ENCODE measurements at places on chromosomes 6 and 20. TPM values are rescaled to one million over a fixed set of nuclear protein-coding genes. Genes with fewer than 3 reads are reported as not detected.

The CD109 gene
- 3.3 TPM for total RNA-seq

The NRN1 gene
- not detected for total RNA-seq

The SAMD5 gene
- total RNA-seq, result 0.29 TPM

The PRDM1 gene
- total RNA-seq, result 2.3 TPM

The ADGB gene
- not detected for total RNA-seq

The SLA2 gene
- 0.13 TPM for total RNA-seq

The SNX9 gene
- 31.3 TPM for total RNA-seq

The FARS2 gene
- total RNA-seq, result 8.5 TPM

The ELOVL4 gene
- 10.1 TPM for total RNA-seq

The OOEP gene
- not detected for total RNA-seq

The TRIM40 gene
- total RNA-seq, result not detected

The LY6G6F gene
- not detected for total RNA-seq

The SEL1L2 gene
- total RNA-seq, result not detected

The ARMC2 gene
- total RNA-seq, result 3.9 TPM

The BMP5 gene
- not detected for total RNA-seq

The HTR1B gene
- total RNA-seq, result 0.83 TPM

The UBE2J1 gene
- total RNA-seq, result 13.1 TPM

The TMEM200A gene
- 6.4 TPM for total RNA-seq

The PLA2G7 gene
- total RNA-seq, result 1.7 TPM

The TP53TG5 gene
- not detected for total RNA-seq

The LRRC1 gene
- 8.4 TPM for total RNA-seq

The HLA-DRA gene
- total RNA-seq, result 3.1 TPM

The HLA-DQB2 gene
- total RNA-seq, result not detected

The ABHD16B gene
- total RNA-seq, result not detected

The ZSCAN23 gene
- 4.1 TPM for total RNA-seq

The DSE gene
- 41.5 TPM for total RNA-seq

The PABPC1L gene
- total RNA-seq, result 83.5 TPM

The SCUBE3 gene
- total RNA-seq, result 2.7 TPM

The RIMS1 gene
- 0.83 TPM for total RNA-seq

The RAET1E gene
- not detected for total RNA-seq

The GSTA3 gene
- total RNA-seq, result not detected

The GPSM3 gene
- 12.0 TPM for total RNA-seq

The TNXB gene
- 5.0 TPM for total RNA-seq

The LCA5 gene
- 2.3 TPM for total RNA-seq

The JAG1 gene
- total RNA-seq, result 54.0 TPM

The SLC22A1 gene
- 0.50 TPM for total RNA-seq

The JPH2 gene
- total RNA-seq, result 0.31 TPM

The PIGU gene
- 35.6 TPM for total RNA-seq

The SLC35D3 gene
- total RNA-seq, result 0.57 TPM

The NUP43 gene
- 102 TPM for total RNA-seq

The CRISP2 gene
- total RNA-seq, result not detected

The TMEM74B gene
- 4.9 TPM for total RNA-seq

The MICB gene
- total RNA-seq, result 6.8 TPM

The GDAP1L1 gene
- total RNA-seq, result 6.8 TPM

The OR2B6 gene
- total RNA-seq, result not detected

The FKBP1C gene
- 1.2 TPM for total RNA-seq

The F13A1 gene
- 0.18 TPM for total RNA-seq

The HLA-DQA2 gene
- not detected for total RNA-seq
